ENCODE measurements at places on chromosomes 1 and 21. TPM values are rescaled to one million over a fixed set of nuclear protein-coding genes. Genes with fewer than 3 reads are reported as not detected.

ORC1 gene
- 6.5 TPM for total RNA-seq

PPP1R8 gene
- total RNA-seq: 48.3 TPM

VSIG8 gene
- not detected for total RNA-seq

GPR37L1 gene
- not detected for total RNA-seq

PTGFRN gene
- 238 TPM for total RNA-seq

CASZ1 gene
- 2.3 TPM for total RNA-seq

RNU1-2 gene
- total RNA-seq: under 0.01 TPM

COL24A1 gene
- total RNA-seq: not detected

SLAMF9 gene
- not detected for total RNA-seq

Data from dermis microvascular lymphatic vessel endothelial cell (primary cell).